Cerebellar nuclear complex (tissue), 1 donor: ENCODE measurements at places on chromosomes 11 and 22.

- no peak for DNase-seq
Measured at GRCh38 chr22:32717337-32718240, 83.9 kb upstream of the TIMP3 start.

GRCh38 chr22:33443683-33444082 is 385.5 kb upstream of the SYN3 start:
- no peak for DNase-seq

- DNase-seq, result no peak
Measured at GRCh38 chr11:103029401-103029800, 62.6 kb downstream of the DCUN1D5 start.

- no peak for DNase-seq
Measured at GRCh38 chr11:103690356-103690755, 346.1 kb upstream of the DDI1 start.

DNA sequence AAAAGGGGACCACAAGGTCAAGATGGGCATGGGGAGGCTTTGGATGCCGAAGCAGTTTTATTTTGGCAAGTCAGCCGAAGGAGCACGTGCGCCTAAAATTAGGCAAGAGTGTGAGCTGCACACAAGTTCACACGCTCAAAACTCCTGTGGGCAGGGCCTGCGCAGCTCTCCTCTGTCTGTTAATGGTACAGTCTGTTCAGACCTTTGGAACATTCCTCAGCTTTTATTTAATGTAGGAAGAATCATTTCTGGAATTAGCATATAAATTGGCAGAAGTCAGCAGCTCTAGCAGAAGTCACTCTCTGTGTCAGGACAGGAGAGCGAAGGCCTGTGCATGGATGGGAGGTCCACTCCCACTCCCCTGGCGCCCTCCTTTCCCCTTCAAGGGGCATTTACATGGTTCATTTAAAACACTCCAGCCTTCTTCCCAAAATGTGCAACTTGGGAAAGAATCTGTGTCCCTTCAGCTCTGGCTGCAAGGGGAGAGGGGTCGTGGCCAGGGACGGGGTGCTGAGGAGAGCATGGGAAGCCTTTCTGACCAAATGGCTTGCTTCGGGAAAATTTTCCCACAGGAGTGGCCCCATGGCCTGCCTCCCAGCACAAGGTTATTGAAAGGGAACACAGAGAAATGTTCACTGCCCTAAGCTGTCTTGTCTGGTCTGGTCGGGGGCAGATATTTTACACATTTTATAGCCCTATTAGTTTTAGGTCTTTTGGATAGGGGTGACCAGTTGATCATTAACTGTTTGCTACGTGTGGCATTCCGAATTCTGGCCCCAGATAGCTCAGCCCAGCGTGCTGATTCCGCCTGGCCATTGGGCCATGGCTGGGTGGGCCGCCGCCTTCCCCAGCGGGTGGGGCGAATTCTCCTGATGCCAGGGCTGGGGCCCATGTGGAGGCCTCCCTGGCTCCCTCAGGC is 43.9 kb upstream of the SMIM38 start:
- no peak for DNase-seq

GRCh38 chr11:76235233-76236091 is 29.2 kb upstream of the WNT11 start:
- peak; percentile 29 for DNase-seq

DNA sequence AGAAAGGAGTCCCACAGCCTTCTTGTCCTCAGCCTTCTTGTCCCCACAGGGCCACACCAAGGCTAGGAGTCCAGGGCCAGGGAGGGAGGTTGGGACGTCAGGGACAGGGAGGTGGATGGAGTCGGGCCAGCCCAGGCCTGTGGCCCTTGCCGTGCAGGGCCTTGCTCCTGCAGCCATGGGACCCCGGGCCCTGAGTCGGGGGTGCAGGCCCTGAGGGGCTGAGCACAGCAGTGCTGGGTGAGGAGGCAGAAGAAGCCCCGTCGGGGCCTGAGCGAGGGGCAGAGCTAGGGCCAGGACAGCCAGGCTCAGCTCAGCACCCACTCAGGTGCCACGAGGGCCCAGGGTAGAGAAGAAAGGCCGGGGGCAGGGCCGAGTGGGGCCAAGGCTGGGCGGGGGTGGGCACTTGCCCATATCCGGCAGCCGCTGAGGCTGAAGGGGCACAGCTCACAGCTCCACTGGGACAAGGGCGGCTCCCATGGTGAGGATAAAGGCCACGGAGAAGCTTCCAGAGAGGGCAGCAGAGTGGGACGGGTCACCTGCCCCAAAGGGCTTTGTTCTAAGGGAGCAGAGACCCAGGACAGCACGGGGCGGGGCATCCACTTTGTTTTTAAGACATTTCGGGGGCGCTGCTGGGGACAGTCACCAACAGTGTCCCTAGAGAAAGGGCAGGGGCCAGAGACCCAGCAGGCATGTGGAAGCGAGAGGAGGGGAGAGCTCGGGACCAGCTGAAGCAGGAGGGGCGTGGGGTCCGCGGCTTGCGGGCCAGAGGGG is 3.6 kb downstream of the MLC1 start:
- no peak for DNase-seq

DNA sequence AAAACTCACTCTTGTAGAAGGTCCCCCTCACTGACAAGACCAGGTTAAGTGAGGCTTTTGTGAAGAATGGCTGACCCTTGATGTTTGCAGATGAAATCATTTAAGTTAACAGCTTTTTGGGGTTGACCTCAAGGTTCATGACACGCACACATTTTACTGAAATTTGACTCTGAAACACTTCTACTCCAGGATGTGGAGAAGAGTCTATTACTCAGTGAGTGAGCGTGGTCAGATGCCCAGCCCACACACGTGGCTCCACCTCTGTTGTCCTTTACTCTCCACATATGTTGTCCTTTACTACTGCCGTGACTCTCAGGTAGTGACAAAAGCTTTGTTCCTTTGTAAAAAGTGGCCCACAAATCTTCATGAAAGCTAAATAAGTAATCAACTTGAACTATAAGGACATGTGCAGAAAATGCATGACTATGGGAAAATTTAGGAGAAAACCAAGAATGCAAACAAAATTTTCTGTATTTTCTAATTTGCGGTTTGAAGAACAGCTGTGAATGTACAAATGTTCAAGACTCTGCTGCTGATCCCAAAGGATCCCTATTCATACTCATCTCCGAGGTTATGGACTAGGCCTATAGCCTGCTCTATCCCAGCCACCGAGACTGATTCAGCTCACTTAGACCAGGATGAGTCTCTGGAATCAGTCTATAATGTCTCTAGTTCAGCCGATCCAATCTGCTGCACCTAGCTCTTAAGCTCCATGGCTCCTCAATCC is 22.4 kb downstream of the XRRA1 start:
- no peak for DNase-seq

- DNase-seq, result no peak
Measured at GRCh38 chr11:25163421-25163820, 666.6 kb downstream of the LUZP2 start.

GRCh38 chr22:36267058-36267457 is 14.1 kb downstream of the APOL1 start:
- no peak for DNase-seq
